ENCODE measurements at places on chromosomes 6 and 20.

DNA sequence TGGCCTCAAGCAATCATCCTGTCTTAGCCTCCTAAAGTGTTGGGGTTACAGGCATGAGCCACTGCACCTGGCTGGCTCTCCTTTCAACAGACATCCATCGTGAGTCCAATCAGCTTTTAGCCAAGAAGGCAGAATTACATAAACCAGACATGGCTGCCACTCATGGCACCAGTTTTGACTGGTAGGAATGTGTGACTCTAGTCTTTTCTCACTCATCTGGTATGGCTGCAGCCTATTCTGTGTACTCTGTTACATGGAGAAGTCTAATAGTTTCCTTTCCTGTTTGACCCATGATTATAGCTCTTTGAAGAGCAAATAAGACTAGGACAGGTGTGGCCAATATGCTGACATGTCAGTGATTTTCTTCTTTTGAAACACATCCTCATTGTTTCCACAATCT, 27.0 kb upstream of the RNF144B start:
- DNase-seq = no peak

GRCh38 chr20:1706079-1706478, 48.5 kb upstream of the SIRPG start:
- DNase-seq = no peak

- no peak for DNase-seq
Observed at GRCh38 chr20:6100246-6100645, 22.6 kb downstream of the FERMT1 start.

- no peak for DNase-seq
Observed at GRCh38 chr20:35093267-35093884, 769 bp upstream of the TRPC4AP start.

GRCh38 chr20:48319943-48320584, 507.7 kb downstream of the PREX1 start:
- no peak for DNase-seq

GRCh38 chr6:7902221-7902620, 8.4 kb downstream of the TXNDC5 start:
- DNase-seq = no peak

DNA sequence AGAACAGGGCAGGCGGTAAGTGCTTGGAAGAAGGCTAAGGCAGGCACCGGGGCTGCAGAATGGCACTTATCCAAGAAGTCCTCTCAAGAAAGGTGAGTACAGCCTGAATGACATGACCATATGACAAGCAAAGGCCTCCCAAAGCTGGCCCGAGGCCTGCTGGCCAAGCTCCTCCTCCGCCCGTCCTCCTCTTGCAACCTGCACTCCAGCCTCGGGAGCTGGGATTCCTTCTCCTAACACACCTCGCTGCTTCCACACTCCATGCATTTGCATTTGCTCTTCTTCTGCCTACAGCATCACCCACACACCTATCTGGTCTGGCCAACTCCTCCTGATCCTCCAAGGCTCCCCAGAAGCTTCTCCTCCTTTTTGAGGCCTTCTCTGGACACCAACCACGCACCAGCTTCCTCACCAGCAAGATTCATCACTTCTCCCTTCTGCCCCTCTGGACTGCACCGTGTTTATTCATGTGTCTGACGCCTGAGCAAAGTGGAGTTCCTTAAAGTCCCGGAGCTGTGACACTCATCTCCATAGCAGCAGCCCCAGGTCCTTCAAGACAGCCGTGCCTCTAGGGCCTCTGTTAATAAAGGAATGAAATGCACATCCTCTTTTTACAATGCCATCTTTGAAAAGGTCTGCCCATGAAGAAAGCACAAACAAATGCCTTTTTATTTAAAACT, 32.3 kb downstream of the CNKSR3 start:
- DNase-seq = no peak

DNA sequence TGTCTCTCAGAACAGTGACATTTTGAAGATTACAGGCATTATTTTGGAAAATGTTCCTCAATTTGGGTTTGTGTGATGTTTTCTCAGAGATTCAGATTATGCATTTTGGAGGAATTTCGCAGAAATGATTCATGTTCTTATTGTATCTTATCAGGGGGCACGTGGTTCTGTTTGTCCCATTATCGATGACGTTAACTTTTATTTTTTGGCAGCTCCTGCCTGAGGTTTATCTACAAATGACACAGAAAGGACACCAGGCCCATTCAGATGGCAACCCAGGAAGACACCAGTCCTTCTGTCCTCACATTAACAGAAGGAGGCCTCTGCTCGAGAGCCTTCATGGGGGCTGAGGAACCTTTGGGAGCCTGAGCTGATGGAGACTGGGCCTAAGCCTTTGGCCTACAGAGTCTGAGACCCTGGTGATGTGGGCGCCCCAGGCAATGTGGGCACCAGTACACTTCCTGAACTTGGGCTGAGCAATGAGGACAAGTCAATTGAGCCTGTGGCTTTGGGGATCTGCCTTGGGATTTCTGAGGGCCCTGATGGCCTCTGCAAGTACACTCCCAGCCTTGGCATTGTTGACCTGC, 41.2 kb upstream of the EZR start:
- DNase-seq = no peak

- DNase-seq = no peak
Observed at GRCh38 chr20:2144850-2145249, 43.2 kb downstream of the STK35 start.

DNA sequence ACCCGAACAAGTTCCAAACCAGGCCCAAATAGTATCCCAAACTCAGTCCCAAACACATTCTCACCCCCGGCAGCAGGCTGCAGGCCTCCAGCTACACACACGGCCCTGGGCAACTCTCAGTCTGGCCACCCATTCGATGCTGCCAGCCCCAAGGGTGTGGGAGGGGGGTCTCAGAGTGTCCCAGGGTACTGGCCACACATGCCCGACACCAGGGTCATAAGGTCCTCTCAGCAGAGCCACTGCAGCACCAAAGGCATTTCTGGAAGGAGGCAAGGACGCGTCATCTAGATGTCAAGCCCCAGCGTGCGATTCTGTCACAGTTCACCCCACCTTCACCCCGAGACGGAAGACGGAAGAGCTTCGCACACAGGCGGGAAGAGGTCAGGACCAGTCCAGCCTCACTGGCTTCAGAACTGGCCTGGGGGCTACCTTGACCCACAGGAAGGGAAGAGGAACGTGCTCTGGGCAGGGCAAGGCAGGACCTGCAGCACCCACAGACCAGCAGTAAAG, 9.5 kb downstream of the MYL9 start:
- DNase-seq = peak; percentile 16

GRCh38 chr20:36653456-36653855, 7.5 kb upstream of the SLA2 start:
- no peak for DNase-seq
